ENCODE measurements at places on chromosomes 4 and X.

- DNase-seq = no peak
Measured at GRCh38 chrX:25534091-25534490, 518.3 kb upstream of the ARX start.

DNA sequence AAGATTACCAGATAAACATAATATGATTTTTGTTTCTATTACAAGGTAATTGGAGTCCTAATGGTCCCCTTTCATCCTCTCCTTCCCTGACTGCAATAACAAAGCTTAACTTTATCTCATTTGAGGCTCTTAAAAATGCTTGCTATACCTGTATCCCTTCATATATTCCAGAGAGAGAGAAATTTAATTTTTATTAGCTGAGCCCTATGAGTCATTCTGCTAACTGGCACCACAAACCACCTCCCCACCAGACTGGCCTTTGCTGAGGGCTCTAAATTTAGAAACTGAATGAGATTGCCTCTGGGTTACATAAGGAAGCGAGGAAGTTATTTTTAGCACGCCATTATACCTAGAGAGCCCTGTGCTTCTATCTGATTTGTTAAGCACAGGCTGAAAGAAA lies 27.4 kb downstream of the CBLL2 start:
- no peak for DNase-seq

DNA sequence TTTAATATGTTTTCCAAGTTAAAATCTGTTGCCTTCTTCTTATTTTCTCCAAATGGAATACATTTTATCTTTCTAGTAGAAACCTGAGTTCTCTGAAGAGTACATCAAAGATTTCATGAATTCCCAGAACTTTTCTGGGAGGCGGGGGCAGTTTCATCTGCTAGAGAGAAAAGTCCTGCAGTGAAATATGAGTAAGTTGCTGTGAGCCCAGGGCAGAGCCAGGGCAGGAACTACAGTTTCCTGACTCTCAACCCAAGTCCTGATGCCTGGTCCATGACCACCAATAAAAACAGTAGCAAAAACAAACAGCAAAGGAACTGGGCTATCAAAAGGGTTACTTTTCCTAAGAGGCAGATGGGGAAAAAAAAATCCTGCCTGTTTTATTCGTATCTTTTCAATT lies 239.4 kb upstream of the CTSO start:
- no peak for DNase-seq

GRCh38 chr4:25184056-25184455 lies 23.8 kb upstream of the SEPSECS start:
- DNase-seq = no peak

GRCh38 chrX:1093586-1094421 lies 118.6 kb downstream of the CRLF2 start:
- DNase-seq = no peak

- no peak for DNase-seq
Measured at GRCh38 chr4:1825326-1825725, 30.6 kb downstream of the LETM1 start.

DNA sequence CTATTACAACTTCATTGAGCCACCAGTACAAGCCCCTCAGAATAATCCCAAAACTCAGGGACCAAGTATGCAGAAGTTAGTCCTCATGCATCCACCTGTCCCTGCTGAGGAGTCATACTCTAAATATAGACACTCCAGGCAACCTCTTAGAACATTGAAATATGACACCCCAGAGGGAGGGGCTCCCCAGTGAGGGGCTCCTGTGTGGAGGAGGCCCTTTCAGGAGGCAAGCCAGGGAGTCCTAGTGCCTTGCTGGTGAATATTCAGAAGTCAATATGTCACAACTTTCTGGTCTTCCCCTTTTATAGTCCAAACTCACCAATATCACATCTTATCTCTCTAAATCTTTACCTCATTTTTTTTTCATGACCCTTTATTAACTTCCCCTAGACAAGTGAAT lies 1.6 kb upstream of the ARMCX6 start:
- DNase-seq = no peak

- DNase-seq = no peak
Measured at GRCh38 chr4:37927434-37927833, 32.8 kb upstream of the PTTG2 start.

- DNase-seq = no peak
Measured at GRCh38 chrX:68874076-68874475, 45.3 kb downstream of the EFNB1 start.

DNA sequence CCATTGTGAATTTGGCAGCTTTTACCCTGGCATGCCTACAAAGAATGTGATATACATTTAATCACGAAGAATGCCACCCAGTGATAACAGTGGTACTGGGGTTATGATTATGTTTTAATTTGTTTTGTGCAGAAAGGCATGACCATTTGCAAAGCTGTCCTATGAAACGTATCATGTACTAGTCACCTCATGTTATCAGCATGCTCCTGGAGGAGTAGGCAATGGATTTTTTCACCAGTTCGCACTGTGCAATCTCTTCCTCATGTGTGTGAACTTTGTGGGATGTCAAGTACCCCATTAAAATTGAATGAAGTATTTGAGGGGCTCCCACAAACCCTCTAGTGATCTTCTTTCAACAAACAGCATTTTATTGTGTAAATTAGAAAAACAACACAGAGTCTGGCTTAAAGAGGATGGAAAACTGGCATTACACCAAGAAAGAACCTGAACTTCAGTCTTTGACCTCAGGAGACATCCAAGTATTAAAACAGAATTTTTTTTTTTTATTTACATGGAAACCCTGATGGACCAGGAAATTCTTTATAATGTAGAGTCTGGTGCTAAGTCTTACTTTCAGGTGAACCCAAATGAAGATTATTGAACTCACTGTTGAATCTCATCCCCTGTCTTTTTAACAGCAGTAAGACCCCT lies 200.6 kb upstream of the PGRMC2 start:
- no peak for DNase-seq

DNA sequence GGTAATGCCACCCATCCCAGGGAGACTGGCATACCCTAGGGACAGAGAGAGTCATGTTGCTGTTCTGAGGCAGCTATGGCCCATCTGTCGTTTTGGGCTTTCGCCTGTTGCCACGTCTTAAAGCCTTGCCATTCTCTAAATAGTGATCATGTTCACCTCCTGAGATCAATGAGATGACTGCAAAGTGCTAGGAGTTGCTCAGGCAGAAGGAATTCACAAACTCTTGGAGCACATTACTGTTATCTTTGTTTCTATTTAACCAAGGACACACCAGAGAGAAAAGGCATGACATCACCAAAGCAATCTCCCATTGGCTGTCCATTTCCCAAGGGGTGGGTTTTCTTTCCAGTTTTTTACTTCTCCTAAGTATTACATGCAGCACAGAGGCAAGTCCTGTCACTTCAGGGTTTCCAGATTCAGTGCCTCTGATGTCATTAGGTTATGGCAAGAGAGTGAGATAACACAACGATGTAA lies 37.1 kb upstream of the SETD7 start:
- DNase-seq = no peak

GRCh38 chr4:178577933-178578332 lies 1135.7 kb upstream of the AGA start:
- DNase-seq = no peak

- DNase-seq = peak; percentile 2
Measured at GRCh38 chrX:17812763-17813162, 48.3 kb downstream of the RAI2 start.

- no peak for DNase-seq
Measured at GRCh38 chr4:83221897-83222441, 62.6 kb downstream of the COQ2 start.

DNA sequence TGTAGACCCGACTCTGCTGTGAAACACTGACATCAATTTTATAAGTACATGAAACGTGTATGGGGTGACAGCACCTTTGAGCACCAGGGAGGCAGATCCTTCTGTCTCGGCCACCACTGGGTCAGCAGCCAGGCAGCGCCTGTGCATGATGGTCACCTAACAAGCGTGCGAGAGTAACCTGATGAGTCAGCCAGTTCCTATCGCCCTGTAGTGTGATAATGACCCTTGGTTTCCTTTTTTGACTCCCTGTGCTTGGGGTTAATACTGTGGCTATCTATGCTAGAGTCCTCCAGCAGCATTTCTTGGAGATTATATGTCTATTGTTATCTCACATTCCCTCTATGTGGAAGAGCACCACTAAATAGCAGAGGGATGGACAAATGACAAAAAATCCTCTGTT lies 101.6 kb downstream of the NPNT start:
- no peak for DNase-seq

DNA sequence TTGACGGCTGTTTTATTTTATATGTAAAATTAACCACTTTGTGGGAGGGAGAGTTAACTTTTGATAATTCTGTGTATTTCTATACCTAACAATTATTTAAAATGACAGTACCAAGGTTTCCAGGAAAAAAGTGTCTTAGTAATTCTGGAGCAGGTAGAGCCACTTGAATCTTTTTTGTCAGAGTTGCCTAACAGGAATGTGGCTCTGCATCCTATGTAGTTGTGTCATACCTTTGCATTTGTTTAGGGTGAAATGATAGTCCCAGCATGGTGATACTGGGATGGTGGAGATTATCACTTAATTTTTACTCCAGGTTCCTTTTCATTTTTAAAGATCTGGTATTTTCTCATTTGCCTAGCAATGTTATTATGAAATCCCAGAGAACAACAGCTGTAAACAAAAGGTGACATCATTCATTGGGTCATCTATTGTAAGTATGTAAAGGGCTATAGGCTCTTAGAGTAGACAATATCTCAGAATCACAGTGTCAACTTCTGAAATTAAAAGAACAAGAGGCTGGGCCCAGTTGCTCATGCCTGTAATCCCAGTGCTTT lies 9.6 kb downstream of the SGMS2 start:
- no peak for DNase-seq

GRCh38 chr4:69064391-69064790 lies 31.9 kb upstream of the UGT2B7 start:
- DNase-seq = no peak

DNA sequence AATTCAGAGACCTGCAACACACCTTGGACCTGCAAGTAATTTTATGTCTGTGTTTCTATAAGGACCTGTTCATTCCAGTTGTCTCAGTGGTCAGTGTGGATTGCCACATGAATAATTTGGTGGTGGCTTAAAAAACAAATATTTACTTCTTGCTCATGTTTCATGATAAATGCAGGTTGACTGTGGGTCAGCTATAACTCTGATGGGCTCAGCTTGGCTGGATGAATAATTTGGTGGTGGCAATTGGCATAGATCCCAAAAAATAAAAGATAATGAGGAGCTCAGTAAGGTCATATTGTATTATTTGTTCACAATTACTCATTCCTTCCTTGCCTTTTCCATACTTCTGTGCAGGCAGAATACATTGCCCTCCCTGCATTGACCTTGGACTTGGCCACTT lies 18.9 kb upstream of the SCRG1 start:
- no peak for DNase-seq

DNA sequence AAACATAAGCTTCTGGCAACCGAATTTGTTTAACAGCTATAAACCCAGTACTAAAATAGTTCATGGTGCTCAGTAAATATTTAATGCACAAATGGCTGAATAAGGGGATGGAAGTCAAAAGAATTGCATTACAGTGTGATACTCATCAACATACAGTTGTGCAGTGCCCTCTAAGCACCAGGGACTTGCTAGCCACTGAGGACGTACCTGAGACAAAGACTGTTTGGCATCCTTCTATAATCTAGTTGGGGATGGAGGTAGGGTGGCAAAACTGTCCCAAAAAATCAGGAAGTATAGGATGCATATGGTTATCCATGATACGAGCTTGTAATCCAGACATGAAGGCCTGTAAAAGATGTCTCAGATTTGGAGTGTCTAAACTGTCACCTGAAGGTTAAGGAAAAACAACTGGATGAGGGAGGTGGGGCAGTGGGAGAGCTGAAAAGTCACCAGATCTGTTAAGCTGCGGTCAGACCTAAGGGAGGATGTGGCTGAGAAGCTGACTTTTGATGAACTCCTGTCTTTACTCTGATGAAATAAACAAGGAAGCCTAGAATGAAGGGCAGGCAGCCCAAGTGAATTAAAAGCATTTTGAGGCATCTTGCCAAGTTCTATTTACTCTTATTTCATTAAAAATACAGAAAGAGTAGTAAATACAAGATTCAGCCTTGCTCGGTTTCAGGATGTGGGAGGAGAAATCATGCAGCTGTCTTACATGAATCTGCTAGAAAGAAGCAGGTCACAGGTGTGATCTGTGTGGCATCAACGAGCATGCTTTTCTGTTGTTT lies 12.0 kb upstream of the CD38 start:
- DNase-seq = peak; percentile 64

- DNase-seq = peak; percentile 19
Measured at GRCh38 chrX:57573754-57574153, 18.1 kb upstream of the ZXDB start.

- DNase-seq = no peak
Measured at GRCh38 chrX:31178064-31178768, 106.4 kb upstream of the FTHL17 start.

- no peak for DNase-seq
Measured at GRCh38 chr4:955161-955921, 18.0 kb downstream of the DGKQ start.

- no peak for DNase-seq
Measured at GRCh38 chr4:76233967-76234678, 17.4 kb upstream of the FAM47E start.

- DNase-seq = no peak
Measured at GRCh38 chr4:139736274-139736660, 70.6 kb downstream of the MGST2 start.

DNA sequence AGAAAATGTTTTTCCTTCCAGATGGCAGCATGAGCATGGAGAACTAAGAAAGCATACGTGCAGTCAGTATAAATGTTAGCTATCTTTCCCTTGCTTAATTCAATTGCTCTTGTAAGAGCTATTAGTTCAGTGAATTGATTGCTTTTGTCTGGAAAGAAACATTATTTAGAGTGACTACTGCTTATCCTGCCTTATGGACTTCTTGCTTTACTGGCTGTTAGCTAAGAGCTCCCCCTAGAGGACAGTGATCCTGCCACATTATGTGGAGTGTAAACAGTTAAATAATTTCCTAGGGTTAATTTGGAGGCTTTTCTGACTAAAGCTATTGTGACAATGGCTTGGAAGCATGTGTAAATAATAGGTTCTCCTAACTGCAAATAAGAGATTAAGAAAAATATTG lies 1402.4 kb downstream of the FAM133A start:
- DNase-seq = no peak

DNA sequence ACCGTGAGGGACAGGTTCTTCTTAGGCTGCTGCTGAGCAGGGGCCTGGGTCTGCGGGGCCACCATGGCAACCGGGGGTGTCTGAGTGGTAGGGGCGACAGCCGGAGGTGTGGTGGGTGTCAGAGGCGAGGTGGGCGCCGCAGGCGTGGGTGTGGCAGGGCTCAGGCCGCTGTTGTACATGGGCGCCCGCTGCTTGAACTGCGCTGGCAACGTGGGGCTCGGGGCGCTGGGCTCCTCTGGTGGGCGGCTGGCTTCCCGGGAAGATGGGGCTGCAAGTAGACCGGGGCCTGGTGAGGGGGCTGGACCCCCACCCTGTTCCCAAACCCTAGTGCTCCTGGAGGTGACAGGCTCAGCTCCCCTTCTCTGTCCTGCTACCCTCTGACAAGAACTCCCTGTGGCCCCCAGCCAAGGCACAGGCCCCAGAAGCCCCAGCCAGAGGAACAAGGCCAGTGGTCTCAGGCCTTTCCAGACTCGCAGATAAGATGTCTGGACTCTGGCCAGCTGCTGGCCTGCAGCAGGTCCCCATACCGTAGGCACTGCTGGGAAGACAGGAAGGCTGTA lies 24.8 kb downstream of the NELFA start:
- no peak for DNase-seq

GRCh38 chr4:154741922-154742850 lies 1.6 kb upstream of the LRAT start:
- DNase-seq = no peak
